ENCODE measurements at places on chromosomes 2 and 18.

DNA sequence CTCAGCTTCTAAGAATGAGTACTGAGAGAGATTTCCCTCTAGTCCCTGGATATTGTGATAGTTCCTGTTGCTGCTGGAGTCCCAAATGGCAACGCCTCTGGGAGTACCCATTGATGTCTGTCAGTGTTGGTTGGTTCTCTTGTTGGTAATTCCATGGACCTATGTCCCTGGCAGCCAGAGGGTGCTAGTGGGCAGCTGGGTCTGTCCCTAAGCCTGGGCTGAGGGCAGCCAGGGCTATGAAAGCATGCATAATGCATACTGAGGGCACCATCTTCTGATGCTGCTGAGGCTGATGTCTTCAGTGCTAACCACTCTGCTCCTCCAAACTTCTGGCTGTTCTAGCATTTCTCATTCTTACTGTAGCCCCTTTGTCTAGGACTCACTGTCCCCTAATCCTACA is 35.9 kb downstream of the NABP1 start:
- no peak for DNase-seq

DNA sequence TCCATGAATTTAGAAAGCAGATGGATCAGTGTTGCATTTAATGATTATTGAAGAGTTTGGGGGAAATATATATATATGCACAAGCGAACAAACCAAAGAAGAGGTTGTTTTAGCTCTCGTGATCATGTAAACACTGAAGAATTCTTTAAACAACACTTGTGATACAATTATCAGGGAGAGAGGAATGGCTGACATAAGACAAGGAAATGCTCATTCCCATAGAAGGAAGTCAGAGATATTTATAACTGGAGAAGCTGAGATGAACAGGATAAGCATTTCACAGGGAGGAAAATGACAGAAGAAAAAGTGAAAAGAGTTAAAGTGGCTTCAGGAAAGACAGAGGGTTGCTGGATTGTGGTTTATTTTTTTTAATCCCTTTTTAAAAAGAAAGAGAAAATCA is 10.6 kb upstream of the COL6A3 start:
- no peak for DNase-seq

DNA sequence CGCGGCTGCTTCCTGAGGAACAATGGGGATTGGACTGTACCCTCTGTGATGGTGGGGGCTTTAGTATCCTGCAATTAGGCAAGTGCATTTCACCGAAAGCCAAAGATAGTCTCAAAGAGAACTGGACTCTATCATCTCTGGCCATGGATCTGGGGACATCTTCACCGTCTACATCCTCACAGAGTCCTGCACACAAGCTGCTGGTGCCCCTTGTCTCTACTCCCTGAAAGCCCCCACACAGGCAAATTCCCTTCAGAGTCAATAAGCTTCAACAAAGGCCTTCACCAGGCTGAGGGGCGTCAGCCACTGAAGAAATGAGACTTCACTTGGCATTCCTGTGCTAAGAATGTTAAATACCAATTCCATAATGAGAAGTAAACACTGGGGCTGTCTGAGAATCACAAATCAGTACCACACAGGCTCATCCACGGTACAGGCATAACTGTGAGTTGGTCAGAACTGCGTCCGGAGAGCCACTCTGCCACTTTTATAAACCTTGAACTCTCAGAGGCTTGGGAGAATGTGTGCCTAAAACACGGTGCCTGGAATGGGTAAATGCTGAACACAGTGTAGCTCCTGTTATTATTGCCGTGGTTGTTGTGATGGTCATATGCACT is 432.7 kb downstream of the ZNF521 start:
- no peak for DNase-seq

GRCh38 chr18:46097431-46097800 is 680 bp downstream of the ATP5F1A start:
- no peak for DNase-seq

DNA sequence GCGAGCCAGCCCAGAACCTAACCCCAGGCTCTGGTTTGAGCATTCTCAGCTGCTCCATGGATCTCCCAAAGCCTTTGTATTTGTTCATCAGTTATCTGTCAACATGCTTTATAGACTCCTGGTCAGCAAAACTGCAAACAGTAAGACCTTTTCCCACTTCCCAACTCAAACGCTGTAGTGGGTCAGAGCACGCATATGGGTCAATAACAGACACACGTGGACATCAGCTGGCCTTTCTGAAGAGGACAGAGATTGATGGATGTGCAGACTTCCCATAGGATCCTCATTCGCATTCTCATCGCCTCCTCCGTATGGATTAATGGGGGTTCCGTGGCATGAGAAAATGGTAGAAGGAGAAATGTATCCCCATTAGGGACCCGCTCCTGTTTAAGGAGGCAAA is 508.1 kb downstream of the EIPR1 start:
- no peak for DNase-seq

DNA sequence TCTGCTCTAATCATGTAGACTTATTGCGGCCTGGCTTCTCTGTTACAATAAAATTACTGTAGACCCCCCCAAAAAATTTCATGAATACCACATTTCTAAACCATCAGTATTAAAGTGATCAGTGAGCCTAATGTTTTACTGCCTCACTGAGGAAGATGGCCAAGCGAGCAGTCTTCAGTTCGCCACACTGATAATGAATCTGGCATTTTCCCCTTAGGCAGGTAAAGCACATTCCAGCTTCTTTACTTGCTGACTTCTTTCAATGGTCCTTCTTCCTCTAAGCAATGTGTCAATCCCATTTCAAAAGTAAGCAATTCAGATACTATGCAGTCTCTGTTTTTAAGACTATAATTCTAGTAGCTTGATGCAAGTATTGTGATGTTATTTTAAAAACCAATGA is 137.6 kb downstream of the LAMA1 start:
- DNase-seq: no peak

DNA sequence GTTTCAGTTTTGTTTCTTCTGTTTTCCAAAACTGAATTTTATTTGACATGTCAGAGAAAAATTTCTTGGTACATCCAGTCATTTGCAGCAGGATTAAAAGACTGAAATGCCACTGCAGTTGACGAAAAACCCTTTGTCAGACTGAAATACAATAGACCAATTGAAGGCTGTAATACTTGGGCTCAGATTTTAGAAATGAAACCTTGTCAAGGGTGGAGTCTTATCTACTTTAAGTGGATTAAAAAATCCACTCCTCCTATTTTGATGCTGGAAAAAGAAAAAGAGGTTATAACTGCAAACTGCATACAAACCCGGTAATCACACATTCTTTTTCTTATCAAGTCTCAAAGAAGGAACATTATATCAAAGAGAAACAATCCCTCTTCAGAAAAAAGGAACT is 80.2 kb upstream of the NEUROD1 start:
- no peak for DNase-seq

GRCh38 chr18:58235001-58235436 is 191.0 kb downstream of the NEDD4L start:
- no peak for DNase-seq

DNA sequence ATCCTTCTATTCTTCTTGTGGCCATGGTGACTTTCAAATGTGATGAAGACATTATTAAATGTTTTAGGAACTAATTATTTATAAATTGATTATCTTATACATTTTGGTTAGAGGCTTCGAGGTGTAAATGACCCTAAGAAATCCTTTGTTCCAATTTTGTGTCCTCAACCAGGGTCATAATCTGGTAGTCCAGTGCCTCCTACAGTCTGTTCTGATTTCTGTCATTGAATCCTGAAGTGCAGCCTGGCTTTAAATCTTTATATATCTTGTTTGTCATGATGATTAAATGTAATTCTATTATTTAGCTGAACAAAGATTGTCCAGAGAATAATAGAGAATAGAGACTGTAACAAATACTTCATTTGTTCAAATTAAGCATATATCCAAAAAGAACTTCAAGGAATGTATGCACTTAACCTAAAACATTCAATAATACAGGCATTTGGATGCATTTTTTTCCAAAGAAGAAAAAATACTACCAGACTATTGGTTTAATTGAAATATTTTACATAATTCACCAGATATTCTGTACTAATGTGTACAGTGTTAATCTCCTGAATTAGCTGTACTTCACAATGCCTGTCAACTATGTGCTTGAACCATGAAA is 89.8 kb downstream of the PRPF40A start:
- DNase-seq: no peak

GRCh38 chr18:12282442-12283039 is 25.5 kb upstream of the TUBB6 start:
- DNase-seq: no peak

DNA sequence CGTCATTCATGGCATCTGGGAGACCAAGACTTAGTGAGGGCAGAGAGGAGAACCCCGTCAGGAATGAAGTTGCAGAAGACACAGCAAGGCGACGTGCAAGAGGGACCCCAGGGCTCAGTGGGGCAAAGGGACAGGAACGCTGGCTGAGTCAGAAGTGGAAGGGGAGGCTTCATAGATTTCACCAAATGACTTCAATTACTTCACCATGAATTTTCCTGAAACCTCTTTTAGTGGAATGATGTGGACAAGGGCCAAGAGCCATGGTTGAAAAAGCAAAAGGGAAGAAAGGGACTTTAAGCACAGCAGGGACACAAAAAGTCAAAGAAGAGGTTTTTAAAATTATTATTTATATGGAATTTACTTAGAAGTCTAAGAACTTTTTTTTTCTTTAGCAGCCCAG is 141.6 kb upstream of the PID1 start:
- no peak for DNase-seq

DNA sequence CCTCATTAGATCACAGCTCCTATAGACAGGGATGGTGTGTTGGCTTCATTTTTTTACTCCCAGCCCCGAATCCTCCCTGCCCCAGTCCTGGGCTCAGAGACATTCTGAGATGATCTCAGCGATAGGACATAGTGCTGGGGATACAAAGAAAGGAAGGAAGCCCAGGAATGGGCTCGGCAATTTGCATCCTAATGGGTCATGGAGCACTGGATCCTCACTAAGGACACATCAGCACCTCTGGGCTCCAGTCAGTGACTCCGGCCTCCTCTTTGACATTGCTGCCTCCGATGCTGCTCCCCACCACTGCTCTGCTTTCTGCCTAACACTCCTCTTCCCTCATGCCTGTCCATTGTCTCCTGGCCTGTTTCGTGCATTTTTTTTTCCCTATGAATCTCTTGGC is 489.1 kb downstream of the STK39 start:
- no peak for DNase-seq

- no peak for DNase-seq
These were observed 187.9 kb downstream of the NEDD4L start for GRCh38 chr18:58231930-58232329.

- DNase-seq: no peak
These were observed 76.2 kb downstream of the DCDC2C start for GRCh38 chr2:3779496-3780049.

GRCh38 chr18:9290156-9290555 is 44.4 kb upstream of the TWSG1 start:
- DNase-seq: no peak

DNA sequence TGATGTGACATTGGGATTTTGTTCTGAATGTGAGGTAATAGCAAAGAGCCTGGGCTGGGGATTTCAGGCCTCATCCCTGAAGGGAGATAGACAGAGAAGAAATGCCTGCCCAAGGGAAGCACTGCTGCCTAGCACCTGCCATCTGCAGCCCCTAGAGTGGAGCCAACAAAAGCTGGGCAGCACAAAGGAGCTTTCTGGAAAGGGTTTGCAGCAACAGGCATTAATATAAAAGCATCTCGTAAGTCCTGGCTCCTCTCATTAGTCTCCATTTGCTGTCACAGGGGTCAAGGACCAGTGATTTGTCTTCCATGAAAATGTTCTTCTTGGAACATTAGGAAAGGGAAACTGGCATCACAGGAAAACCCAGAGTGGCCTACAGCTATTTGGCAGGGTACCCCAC is 157.2 kb upstream of the SLC14A2 start:
- DNase-seq: no peak

DNA sequence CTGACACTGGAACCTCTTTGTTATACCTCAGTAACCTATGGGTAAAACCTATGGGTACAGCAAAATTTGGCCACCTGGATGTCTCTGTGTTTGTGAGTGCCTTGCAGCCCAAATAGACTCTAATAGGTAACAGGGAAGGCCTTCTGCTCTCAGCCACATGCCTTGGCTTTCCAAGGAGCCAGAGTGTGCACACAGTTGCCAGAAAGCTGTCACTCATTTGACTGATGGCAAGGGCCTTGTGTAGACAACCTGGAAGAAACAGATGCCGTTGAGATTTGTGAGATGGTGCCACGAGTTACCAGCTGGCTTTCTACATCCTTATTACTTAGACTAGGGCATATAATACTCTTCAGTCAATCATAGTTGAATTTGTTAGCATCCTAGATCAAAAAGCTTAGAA is 90.1 kb upstream of the RAB12 start:
- no peak for DNase-seq

DNA sequence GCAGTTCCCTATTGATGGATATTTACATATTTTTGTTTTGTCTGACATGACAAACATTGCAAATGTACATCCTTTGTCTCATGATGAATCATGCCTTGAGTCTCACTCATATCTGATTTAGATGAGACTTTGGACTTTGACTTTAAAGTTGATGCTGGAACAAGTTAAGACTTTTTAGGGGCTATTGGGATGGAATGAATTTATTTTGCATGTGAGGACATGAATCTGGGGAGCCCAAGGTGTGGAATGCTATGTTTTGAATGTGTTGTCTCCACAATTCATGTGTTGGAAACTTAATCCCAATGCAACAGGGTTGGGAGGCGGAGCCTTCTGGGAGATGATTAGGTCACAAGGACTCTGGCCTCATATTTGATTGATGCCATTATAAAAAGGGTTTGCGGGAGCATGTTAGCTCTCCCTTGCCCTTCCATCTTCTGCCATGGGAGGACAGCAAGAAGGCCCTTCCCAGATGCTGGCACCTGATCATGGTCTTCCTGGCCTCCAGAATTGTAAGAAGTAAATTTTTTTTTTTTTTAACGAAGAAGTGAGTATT is 29.1 kb upstream of the INO80D start:
- DNase-seq: no peak

DNA sequence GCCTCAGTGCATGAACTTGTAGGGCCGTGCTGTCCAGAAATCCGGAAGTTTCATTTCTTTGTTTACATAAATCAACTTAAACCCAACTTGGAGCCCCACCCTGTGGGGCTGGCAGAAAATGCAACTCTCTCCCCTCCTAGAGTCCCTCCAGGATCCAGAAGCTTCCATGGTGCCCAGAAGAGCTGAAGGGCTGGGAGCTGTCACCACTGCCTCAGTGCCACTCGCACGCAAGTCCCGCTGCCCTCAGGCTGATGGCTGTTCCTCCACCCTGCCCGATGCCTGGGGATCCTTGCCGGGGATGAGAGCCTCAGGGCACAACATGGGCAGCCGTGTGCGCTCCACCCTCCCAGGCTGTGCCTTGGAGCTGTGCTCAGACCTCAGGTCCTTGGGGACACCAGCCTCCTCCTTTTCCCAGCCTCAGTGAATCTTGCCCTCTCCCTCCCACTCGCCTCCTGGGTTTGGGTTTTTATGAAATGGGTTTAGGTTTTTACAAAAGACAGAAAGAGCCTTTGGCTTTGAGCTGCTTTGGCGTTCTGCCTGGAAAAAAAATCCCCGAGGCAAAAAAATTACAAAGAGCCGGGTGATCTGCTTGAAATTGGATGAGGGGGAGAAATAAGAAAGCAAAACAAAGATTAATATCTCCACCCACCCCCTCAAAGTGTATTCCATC is 155.2 kb downstream of the TWIST2 start:
- no peak for DNase-seq

Measured in stimulated activated CD4-positive, alpha-beta T cell treated with anti-CD3 and anti-CD28 coated beads, Interleukin-15, amount 100 ng/mL, for 1 hour (primary cell).